ENCODE measurements at places on chromosomes 3 and 15. TPM values are rescaled to one million over a fixed set of nuclear protein-coding genes. Genes with fewer than 3 reads are reported as not detected.

The TIMP4 gene
- 0.36 TPM for total RNA-seq

The CYP1A2 gene
- not detected for total RNA-seq

The LRRC2 gene
- total RNA-seq, result not detected

The TRH gene
- not detected for total RNA-seq

The HDC gene
- 0.87 TPM for total RNA-seq

The ERICH6 gene
- not detected for total RNA-seq

The ACTC1 gene
- total RNA-seq, result not detected

The DNAH12 gene
- 0.14 TPM for total RNA-seq

The FBXO40 gene
- not detected for total RNA-seq

The PTX3 gene
- not detected for total RNA-seq

The CLDN18 gene
- total RNA-seq, result not detected

The ISL2 gene
- total RNA-seq, result 0.15 TPM

The NAALADL2 gene
- not detected for total RNA-seq

The CISH gene
- 319 TPM for total RNA-seq

The SKOR1 gene
- 0.12 TPM for total RNA-seq

The GMPPB gene
- total RNA-seq, result 45.4 TPM

The NUTM1 gene
- total RNA-seq, result not detected

The WDR82 gene
- total RNA-seq, result 111 TPM

The PIERCE2 gene
- total RNA-seq, result 0.34 TPM

The DCP1A gene
- 32.0 TPM for total RNA-seq

The GP5 gene
- total RNA-seq, result 0.31 TPM

The ALDH1A3 gene
- not detected for total RNA-seq

The ECE2 gene
- total RNA-seq, result not detected

The PLA2G4F gene
- not detected for total RNA-seq

The SLC27A2 gene
- 22.5 TPM for total RNA-seq

The THUMPD3 gene
- 60.6 TPM for total RNA-seq

The CNTN3 gene
- total RNA-seq, result not detected

The CP gene
- not detected for total RNA-seq

The IL17RB gene
- total RNA-seq, result 1.1 TPM

The CIB2 gene
- 2.0 TPM for total RNA-seq

The LSAMP gene
- not detected for total RNA-seq

The SST gene
- total RNA-seq, result not detected

Data from activated CD4-positive, alpha-beta memory T cell treated with anti-CD3 and anti-CD28 coated beads for 36 hours (primary cell).